Activated T-helper 1 cell treated with anti-CD3 and anti-CD28 coated beads, Interleukin-12 subunit alpha, Interleukin-12 subunit beta, Interleukin-2, Interleukin-4 antibody, amounts not matched to agents 30 ng/mL and 10 ng/mL and 1 ng/mL, durations not matched to agents 14 hours and 24 hours and 36 hours (primary cell): ENCODE measurements at places on chromosomes 1 and 21.
A peak's percentile ranks its signal among the peaks of the same experiment; 100 is the strongest.

DNA sequence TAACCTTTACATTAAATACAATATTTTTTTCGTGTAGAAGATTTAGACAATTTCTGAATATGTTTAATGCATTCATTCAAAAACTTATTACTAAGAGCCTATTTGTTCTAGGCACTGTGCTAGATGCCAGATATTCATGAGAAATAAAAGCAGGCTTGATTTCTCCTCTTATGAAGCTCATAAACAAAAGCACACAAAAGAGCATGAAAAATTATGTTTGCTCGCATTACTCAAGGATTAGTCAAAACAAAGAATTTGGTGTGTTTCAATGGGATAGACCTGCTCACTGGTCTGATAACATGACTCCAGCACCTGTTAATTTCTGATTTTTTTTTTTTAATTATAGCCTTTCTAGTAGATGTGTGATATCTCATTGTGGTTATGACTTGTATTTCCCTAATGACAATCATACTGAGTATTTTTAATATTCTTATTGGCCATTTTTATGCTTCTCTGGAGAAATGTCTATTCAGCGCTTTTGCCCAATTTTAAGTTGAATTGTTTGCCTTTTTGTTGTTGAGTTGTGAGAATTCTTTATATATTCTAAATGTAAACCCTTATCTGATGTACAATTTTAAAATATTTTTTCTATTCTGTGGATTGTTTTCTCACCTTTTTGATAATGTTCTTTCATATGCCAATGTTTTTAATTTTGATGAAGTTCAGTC lies 382.3 kb upstream of the ADGRL4 start:
- no peak for DNase-seq

DNA sequence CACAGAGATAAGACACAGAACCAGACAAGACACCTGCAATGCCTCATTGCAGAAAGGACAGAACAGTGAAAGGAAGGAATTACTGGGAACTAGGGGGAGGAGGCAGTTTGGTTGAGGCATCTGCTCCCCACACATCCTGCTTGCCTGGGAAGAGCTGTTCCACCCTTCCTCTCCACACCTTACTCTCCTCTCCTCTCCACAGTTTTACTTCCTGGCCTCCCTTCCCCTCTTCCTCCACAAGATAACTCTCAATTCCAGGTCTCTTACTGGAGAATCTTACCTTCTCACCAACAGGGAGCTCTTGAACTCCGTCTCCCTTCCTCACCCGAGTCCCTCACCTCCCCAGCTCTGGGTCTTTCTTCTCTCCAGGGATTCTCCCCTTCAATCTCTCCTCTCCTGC lies 2.1 kb downstream of the ELOVL1 start:
- no peak for DNase-seq

DNA sequence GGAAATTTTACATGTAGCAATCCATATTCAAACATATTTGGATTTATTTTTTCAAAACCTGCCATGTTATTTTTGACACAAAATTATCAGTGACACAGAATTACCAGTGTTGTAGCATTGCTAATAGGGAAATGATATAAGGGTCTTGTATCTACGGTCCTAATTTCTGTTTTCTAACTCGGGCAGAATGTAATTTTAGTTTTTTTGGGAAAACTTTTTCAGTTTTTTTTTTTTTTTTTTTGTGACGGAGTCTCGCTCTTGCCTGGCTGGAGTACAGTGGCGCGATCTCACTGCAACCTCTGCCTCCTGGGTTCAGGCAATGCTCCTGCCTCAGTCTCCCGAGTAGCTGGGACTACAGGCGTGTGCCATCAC lies 2.6 kb downstream of the UQCRH start:
- DNase-seq, result no peak

- no peak for DNase-seq
Observed at GRCh38 chr1:37476460-37477197, 2.2 kb downstream of the ZC3H12A start.

DNA sequence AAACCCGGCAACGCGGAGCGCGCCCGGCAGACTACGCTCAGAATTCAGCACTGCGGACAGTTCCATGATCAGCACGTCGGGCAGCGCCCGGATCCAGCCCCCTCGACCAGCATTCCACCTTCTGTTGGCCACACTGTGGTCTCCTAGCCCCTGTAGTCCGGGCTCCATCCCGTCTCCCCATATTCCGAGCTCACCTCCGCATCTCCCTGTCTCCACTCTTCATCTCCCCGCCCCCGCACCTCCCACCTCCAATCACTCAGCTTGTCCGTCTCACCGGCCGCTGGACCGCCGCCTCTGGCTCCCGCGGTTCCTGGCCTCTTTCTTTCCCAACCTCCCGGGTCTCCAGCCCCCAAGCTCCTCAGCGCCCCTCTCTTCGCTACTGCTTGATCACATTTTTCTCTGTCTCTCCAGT lies 500 bp downstream of the EPHA10 start:
- DNase-seq, result peak; percentile 29

DNA sequence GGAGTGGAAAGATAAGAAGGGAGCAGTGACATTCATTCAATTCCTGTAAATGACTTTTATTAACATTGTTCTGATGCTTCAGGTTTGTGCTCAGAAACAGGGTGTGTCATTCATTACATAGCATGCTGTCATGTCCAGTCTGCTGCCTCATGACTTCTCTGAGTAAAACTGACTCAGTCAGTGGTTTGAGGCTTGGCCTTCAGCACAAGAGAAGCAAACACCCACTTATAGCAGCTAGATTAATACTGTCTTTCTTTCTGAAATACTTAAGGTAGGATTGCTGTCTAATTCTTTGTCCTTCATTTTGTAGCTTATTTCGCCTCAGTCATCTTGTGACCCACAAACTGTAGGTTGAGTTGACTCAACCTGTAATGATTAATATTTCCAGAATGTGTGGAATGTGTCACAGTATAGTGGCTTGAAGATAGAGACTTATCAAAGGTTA lies 32.9 kb downstream of the RASAL2 start:
- DNase-seq, result no peak

- no peak for DNase-seq
Observed at GRCh38 chr1:243454328-243454997, 198.6 kb downstream of the SDCCAG8 start.

DNA sequence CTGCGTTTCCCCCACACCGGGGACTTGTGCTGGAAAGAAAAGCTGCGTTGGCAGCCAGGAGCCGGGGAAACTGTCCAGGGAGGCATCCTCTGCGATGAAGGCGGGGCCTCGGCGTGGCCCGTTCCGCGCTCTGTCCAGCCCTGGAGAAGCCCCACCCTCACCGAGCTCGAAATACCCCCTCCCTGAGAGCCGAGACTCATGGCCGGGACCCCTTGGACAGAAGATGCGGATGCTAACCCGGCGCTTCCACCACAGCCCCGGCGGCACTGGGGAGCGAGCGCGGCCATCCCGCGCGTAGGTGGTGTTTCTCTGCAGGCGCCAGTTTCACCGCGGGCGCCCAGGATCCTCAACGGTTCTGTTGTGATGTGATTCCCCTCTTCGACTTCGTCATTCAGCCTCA lies 31.6 kb downstream of the PDE9A start:
- DNase-seq, result peak; percentile 8

- no peak for DNase-seq
Observed at GRCh38 chr1:4006676-4007374, 106.8 kb upstream of the C1orf174 start.

DNA sequence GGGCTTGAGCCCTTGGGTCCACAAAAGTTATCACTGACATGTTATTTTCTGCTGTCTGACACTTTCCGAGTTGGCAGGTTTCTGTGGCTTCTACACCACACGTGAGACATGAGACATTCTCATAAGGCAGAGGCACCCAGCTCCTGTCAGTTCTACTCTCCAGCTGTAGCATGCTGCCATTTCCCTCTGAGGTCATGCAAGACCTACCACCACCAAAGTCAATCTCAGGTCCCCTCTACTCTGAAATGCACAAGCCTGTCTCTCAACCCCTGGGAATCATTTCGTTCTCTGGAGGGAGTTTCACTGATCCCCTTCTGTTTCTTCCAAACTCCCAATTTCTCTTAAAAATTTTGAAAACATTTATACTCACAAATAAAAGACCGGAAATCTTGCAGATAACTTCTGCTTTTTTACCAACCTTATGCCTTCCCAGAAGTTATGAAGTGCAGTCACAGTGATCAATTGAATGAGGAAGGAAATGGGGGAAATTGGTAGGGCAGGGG lies 39.5 kb upstream of the CR2 start:
- no peak for DNase-seq

- DNase-seq, result no peak
Observed at GRCh38 chr1:11414926-11415538, 63.9 kb upstream of the DISP3 start.

DNA sequence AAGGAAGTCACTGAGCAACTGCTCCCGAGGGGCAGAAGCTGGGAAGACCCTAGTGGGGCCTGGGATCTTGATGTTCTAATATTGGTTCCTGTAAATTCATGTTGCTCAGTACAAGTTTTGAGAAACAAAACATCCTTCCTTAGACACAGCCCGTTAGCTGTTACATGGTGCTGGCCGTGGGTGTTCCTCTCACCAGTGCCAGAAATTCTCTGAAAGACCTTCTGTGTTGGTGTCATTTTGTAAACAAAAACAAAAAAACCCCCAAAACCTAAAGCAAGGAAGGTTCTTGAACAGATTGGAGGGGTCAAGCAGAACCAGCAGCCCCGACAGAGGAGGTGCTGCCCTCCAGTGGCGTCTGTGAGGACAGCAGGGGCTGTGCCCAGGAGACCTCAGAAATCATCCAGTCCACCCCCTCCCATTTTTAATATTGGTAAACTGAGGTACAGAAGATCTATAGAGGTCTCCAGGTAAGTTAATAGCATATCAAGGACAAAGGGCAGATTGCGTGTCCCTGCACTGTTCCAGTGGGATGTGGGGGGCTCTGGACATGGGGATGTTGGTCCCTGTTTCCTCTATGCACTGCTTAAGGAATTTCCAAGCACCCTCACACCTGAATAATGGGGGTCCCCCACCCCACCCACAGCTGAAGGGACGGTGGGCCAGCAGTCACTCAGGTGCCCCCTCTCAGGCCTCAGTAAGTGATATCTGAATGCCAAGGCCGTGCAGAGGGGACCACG lies 38.2 kb downstream of the SLC2A7 start:
- peak; percentile 66 for DNase-seq

DNA sequence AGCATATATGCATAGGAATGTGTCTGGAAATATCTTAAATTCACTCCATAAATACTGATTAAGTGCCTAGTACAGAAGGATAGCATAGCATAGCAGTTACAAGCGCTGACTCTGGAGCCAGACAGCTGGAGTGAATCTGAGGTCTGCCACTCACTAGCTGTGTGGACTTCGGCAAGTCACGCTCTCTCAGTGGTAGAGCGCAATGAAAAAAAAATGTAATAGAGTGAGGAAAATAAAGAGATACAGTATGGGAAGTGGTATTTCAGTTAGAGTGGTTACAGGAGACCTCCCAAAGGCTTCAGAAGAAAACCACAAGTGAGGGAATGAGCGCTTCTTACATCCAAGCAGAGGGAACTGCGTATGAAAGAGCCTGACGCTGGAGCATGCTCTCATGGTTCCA lies 338.9 kb upstream of the PRMT6 start:
- no peak for DNase-seq

GRCh38 chr1:78570539-78570938 lies 49.7 kb upstream of the IFI44L start:
- DNase-seq, result no peak

DNA sequence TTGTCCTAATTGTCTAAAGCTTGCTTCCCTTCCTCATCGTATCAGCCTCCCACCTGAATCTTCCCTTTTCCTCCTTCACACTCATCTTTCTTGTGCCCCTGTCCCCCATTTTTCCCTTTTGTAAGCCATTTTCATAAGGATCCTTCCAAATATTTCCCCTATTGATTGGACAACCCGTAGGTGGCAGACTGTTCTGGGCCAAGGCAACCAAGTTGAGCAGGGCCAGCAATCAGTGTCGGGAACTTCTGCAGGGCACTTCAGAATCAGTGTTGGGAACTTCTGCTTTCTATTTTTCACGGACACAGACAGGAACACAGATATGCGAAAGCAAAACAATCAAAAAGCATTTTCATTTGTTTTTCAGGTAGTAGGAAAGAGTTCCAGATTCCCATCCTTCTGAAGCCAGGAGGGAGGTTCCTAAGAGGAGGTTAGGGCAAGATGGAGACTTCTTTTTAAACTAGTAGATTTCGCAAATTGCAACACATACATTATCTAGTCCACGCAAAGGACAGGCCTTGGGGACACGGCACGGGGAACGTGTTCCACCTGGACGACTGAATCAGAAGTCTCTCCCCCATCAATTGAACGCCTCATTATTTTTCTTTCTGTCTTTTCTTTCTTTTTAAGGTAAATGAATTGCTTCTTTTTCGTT lies 691 bp upstream of the MPZL1 start:
- no peak for DNase-seq

GRCh38 chr1:1352786-1353388 lies 3.7 kb upstream of the DVL1 start:
- DNase-seq, result no peak

GRCh38 chr1:151653397-151653796 lies 41.5 kb downstream of the SNX27 start:
- DNase-seq, result no peak

DNA sequence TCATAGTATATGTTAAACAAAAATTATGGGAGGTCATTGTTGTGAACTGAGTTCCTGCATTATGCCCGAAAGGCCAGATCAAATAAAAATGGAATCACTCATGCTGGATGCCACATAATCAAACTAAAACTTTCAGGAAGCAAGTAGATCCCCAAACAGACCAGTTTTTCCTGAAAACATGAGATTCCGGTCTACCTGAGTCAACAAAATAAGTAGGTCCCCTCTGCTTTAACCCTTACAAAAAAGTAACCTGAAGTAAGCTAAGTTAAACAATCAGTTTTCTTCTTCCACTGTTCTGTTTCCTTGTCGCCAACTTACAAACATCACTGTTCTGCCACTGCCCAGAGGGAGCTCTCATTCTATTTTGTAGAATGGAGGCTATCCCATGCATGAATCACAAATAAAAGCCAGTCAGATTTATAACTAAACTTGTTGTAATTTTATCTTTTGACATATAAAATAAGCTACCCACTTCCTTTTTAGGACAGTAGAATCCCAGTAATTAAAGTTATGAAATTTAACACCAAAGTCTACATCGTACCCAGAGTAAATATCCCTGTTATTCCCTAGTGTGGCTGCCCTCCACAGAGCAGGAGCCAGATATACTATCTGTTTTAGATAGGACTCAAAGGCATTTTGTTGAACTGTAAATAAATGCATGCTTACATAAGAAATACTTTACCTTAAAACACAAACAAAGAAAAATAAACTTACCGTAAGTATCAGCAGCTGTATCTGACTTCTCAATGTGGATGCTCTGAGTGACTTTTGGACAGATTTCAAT lies 149.4 kb downstream of the TIAM1 start:
- no peak for DNase-seq

- DNase-seq, result peak; percentile 4
Observed at GRCh38 chr1:229508823-229509337, 739 bp upstream of the NUP133 start.

DNA sequence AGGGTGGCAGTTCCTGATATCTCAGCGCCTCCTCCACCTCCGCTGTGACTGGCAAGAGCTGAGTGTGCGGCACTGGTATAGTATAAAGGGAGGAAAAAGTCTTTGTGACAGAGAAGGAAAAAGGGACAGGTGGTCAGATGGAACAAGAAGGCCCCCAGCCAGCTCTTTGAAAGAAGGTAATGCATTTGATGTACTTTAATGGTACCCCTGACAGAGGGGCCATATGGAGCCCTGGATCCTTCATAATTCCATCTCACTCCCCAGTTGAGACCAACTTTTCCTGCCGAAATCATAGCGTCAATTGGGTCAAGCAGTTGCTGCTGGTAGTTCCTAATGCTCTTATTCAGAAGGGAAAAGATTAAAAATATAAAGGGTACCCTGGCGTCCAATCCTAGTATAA lies 198.2 kb downstream of the ZNF326 start:
- DNase-seq, result no peak

- DNase-seq, result peak; percentile 42
Observed at GRCh38 chr1:147641695-147642592, 28.4 kb downstream of the ACP6 start.

GRCh38 chr1:12141163-12141850 lies 25.5 kb upstream of the TNFRSF1B start:
- no peak for DNase-seq
